ENCODE measurements at places on chromosomes 5 and 9. TPM values are rescaled to one million over a fixed set of nuclear protein-coding genes. Genes with fewer than 3 reads are reported as not detected.

Gene TRIO
- total RNA-seq: 140 TPM

Gene PCDHB8
- under 0.01 TPM for total RNA-seq

Gene FOXD4L6
- total RNA-seq: not detected

Gene CDKN2A
- total RNA-seq: 0.64 TPM

Gene FYB1
- total RNA-seq: 1.4 TPM

Gene SLIT3
- total RNA-seq: 1.3 TPM

Gene RAD17
- total RNA-seq: 18.8 TPM

Gene TCOF1
- total RNA-seq: 14.5 TPM

Gene MRPL22
- 29.2 TPM for total RNA-seq

Gene INSYN2B
- 0.43 TPM for total RNA-seq

Gene BARHL1
- total RNA-seq: not detected

Gene INSL6
- total RNA-seq: not detected

Gene FGF18
- total RNA-seq: 0.24 TPM

Gene WDR38
- not detected for total RNA-seq

Gene GAPVD1
- 61.6 TPM for total RNA-seq

Gene SARDH
- 0.96 TPM for total RNA-seq

Gene SLC45A2
- not detected for total RNA-seq

Gene DAB2
- 5.8 TPM for total RNA-seq

Gene GZMA
- not detected for total RNA-seq

Gene ANKDD1B
- total RNA-seq: 0.72 TPM

Gene PCDHA1
- not detected for total RNA-seq

Gene IL13
- total RNA-seq: not detected

Gene TNC
- 254 TPM for total RNA-seq

Gene DND1
- not detected for total RNA-seq

Gene NEURL1B
- 6.2 TPM for total RNA-seq

Gene C9orf153
- 0.48 TPM for total RNA-seq

Gene PCDHGB6
- total RNA-seq: 0.48 TPM

Gene PCDHB12
- not detected for total RNA-seq

Gene PCDHGA10
- 4.3 TPM for total RNA-seq

Gene SPINK6
- total RNA-seq: not detected

Gene SOHLH1
- total RNA-seq: not detected

Gene VAV2
- total RNA-seq: 36.2 TPM

Gene NRG2
- 0.64 TPM for total RNA-seq

Gene PRR16
- 0.48 TPM for total RNA-seq

Gene GARNL3
- total RNA-seq: 6.5 TPM

Gene ARID3C
- 0.64 TPM for total RNA-seq

Gene MSX2
- total RNA-seq: not detected

Gene MYMK
- total RNA-seq: not detected

Gene F2RL2
- total RNA-seq: not detected

Gene TEX48
- total RNA-seq: not detected

Gene SPATA31D4
- total RNA-seq: not detected

Gene TRPM3
- not detected for total RNA-seq

Gene CBY3
- not detected for total RNA-seq

Gene PCDHGA7
- 0.21 TPM for total RNA-seq

Gene GLRA1
- total RNA-seq: not detected

Gene C7
- total RNA-seq: not detected

Gene RLN2
- total RNA-seq: 0.64 TPM

Data from tracheal epithelial cell (primary cell).